ENCODE measurements at places on chromosomes 11 and 22. TPM values are rescaled to one million over a fixed set of nuclear protein-coding genes. Genes with fewer than 3 reads are reported as not detected.

Gene ABCG4
- not detected for total RNA-seq

Gene SHISA8
- total RNA-seq: 0.32 TPM

DNA sequence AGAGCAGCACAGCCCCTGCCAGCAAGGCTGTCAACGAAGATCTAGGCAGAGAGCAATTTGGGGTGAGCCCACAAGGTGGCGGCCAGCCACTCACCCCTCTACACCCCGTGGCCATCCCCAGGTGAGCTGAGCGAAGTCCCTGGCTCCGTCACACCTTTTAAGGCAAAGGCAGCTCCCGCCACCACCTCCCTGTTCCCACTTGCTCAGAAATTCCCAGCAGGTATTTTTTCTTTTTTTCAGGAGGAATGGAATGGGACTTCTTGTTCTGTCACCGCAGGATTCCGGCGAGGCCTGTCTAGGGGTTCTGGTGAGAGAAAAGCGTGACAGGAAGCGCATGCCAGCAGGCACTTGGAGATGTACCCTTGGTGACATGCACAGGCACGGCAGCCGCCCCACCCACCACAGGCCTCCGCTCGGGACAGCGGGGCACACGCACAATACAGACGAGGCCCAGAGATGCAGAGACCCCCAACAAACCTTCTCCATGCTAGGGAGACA is 10.0 kb downstream of the RPL3 start:
- no peak overlapping the region for H3K4me3 ChIP-seq
- DNase-seq: no peak
- H3K36me3 ChIP-seq: peaks cover 26% of the 10 kb centered on the region
- peaks cover 3% of the 10 kb centered on the region for H3K4me1 ChIP-seq

- no peak for DNase-seq
- H3K4me1 ChIP-seq: no peaks in the 10 kb centered on the region
- H3K4me3 ChIP-seq: no peak overlapping the region
- H3K36me3 ChIP-seq: no peaks in the 10 kb centered on the region
- H3K27ac ChIP-seq: no peak overlapping the region
- H3K27me3 ChIP-seq: peaks cover 2% of the 10 kb centered on the region
These were observed 46.9 kb upstream of the RFPL3 start for GRCh38 chr22:32310777-32311176.

DNA sequence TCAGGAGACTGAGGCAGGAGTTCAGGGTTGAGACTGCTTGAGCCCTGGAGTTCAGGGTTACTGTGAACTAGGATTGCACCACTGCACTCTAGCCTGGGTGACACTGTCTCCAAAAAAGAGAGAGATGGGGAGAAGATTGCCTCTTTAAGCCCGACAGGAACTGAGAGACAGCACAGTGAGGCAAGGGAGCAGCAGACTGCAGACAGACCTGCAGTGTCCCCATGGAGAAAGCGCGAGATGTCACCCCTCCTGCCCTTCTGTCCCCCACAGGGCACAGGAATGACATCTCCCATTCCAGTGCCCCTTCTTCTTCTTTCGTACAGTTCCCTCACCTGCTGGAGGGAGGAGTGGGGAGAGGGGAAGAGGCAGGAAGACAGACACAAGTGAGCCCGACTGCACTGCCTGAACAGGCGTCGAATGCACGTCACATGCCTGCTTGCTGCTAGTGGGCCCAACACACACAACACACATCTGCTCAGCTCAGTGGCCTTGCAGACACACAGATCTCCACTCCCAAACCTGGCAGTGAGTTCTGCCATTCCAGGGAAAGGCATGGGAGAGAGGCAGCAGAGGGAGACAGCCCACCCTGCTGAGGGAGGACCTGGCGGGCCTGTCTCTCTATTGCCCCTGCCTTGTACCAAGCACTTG is 167.0 kb downstream of the DSCAML1 start:
- no peak for DNase-seq
- H3K4me3 ChIP-seq: no peak overlapping the region
- no peak overlapping the region for H3K27ac ChIP-seq
- no peaks in the 10 kb centered on the region for H3K36me3 ChIP-seq

- no peak for DNase-seq
- no peak overlapping the region for H3K27ac ChIP-seq
- peaks cover 4% of the 10 kb centered on the region for H3K27me3 ChIP-seq
- no peaks in the 10 kb centered on the region for H3K36me3 ChIP-seq
- no peak overlapping the region for H3K4me3 ChIP-seq
These were observed 11.0 kb upstream of the CWF19L2 start for GRCh38 chr11:107468596-107468995.

DNA sequence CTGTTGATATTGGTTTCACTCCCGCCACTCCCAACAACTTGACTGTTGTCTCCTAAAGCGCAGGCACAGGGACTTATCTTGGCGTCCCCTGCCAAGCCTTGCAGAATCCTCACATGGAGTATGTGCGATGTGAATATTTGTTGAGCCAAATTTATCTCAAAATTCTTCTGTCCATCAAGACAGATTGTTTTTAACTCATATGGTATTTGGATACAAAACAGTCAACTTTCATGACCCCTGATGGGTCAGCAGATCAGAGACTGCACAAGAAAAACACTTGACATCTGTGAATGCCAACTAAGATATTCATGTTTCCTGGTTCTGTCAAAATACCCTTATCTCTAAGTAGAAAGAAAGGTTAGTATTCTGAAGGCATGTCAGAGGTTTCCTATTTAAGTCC is 221.7 kb upstream of the BLID start:
- no peaks in the 10 kb centered on the region for H3K27me3 ChIP-seq
- H3K4me3 ChIP-seq: no peak overlapping the region
- H3K27ac ChIP-seq: no peak overlapping the region
- H3K4me1 ChIP-seq: no peaks in the 10 kb centered on the region

All from transverse colon (tissue), 4 donors.